Jurkat, Clone E6-1 (cell line): ENCODE measurements at places on chromosomes 4 and X.

DNA sequence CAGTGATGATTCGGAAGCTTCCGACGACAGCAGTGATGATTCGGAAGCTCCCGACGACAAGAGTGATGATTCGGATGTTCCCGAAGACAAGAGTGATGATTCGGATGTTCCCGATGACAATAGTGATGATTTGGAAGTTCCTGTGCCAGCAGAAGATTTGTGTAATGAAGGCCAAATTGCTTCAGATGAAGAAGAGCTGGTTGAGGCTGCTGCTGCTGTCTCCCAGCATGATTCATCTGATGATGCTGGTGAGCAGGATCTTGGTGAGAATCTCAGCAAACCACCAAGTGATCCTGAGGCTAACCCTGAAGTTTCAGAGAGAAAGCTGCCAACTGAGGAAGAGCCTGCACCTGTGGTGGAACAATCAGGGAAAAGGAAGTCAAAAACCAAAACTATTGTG lies 14.2 kb downstream of the CXCR3 start:
- no peak for DNase-seq

- DNase-seq, result no peak
These were observed 26.1 kb downstream of the IGSF1 start for GRCh38 chrX:131262738-131263679.

- peak; percentile 8 for DNase-seq
These were observed 686 bp downstream of the MTHFD2L start for GRCh38 chr4:74158466-74159142.

- DNase-seq, result peak; percentile 11
These were observed 38.4 kb downstream of the SAGE1 start for GRCh38 chrX:135931644-135932487.

DNA sequence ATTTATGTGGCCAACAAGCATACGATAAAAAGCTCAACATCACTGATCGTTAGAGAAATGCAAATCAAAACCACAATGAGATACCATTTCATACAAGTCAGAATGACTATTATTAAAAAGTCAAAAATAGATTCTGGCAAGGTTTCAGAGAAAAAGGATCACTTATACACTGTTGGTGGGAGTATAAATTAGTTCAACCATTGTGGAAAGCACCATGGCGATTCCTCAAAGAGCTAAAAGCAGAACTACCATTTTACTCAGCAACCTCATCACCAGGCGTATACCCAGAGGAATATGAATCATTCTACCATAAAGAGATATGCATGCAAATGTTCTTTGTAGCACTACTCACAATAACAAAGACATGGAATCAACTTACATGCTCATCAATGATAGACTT lies 478.7 kb upstream of the GALNTL6 start:
- DNase-seq, result no peak

DNA sequence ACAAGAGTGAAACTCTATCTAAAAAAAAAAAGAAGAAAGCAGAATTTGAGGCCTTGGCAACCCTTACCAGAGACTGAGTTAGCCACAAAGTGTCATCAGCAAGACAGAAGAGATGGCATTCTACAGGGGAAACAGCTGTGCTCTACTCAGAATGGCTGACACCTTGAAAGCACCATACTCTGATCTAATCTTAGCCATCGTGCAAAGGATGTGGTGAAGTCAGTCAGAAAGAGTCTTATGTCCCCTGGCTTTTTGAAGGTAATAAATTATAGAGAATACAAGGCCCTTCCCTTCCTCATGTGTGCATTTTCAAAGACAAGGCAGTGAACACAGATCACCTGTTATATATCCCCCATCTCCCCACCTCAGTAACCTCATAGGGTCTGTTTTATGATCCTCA lies 13.2 kb downstream of the CLNK start:
- DNase-seq, result peak; percentile 98

GRCh38 chrX:107721318-107721717 lies 54.3 kb downstream of the TSC22D3 start:
- DNase-seq, result no peak

DNA sequence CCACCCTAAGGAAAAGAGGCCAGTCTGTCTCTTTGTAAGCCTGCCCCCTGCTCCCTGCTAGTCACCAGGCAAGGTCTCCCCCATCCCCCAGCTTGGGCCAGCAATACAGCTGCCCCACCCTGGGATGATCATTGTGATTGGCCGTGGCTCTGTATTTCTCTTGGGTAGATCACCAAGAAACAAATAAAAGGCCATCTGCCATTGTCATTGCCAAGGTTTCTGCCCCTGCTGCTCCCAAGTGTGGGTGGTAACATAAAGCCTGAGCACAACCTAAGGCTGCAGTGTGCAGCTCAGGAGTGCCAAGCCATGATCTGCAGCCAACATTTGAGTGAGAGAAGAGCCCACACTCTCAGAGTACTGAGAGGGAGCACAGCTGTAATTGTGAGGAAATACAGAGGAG lies 241.0 kb upstream of the POF1B start:
- no peak for DNase-seq

DNA sequence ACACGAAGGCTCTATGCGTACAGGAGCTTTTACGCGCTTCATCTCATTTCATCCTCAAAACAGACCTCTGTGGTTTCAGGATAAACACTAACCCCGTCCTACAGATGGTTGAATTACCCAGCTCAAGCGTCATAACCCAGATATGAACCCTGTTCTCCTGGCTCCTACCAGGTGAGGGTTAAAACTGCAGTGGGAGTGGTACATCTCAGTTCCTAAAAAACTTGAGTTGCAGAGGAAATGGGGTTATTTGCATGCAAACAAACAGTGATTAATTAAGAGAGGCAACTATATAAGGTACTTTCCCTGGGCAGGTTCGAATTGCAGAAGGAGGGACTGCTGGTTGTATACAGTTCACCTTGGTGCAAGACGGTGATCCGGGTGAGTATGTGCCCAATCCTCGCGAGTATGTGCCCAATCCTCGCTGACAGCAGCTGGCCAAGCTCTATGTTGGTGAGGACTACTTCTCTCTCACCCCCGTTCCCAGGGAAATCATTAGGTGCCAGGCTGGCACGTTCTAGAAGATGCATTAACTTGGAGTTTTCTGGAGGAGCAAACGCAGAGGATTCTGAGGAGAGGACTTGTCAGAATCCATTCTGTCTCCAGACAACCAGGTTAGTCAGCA lies 72.6 kb downstream of the FHDC1 start:
- DNase-seq, result no peak

GRCh38 chrX:138719396-138719795 lies 7.9 kb upstream of the FGF13 start:
- no peak for DNase-seq

DNA sequence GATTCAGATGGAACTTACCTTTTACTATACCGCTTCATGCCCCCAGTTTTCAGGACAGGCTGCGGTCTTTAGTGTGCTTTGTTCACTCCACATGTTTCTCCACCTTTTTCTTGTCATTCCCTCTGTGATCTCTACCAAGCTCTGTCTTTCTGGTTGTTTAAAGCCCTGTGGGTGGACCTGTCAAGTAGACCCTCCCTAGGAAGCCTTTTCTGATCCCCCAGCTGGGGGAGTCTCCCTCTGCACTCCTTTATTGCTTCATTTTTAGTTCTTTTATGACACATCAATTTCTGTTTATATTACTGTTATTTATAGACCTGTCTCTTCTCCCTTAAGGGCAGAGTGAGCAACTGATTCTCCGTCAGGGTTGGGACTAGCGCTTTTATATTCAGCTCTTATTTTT lies 150.2 kb downstream of the C4orf33 start:
- DNase-seq, result no peak

- DNase-seq, result no peak
These were observed 48.6 kb upstream of the RASSF6 start for GRCh38 chr4:73668782-73669201.

- DNase-seq, result no peak
These were observed 55.9 kb downstream of the EIF4E start for GRCh38 chr4:98873059-98873458.

DNA sequence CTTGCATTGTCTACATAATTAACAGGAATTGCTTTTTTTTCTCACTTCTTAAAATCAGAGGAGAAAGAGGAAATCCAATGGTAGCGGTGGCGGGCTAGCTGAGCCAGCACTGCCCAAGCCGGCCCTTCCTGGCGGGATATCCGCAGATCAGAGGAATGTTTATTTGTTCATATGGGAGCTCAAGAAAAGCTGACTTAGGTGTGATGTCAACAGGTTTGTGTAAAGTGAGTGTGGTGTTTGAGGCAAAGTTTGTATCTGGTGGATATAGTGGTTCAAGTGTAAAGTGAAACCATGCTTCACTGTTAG lies 466 bp upstream of the SLC39A8 start:
- DNase-seq, result no peak

DNA sequence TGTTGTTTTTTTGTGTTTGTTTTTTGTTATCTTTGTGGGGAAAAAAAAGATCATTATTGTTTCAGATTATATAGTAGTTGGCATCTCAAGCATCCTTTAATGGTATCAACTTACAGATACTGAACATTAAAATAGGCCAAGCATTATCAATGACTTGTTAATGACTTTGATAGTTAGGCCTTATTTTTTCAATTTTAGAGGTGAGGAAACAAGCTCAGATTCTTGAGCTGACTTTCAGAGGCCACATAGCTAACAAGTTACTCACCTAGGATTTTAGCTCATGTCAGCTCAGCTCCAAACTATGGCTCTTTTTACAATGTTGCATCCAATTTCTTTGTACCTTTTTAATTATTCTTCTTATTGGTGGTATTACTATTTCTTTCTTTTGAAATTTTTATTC lies 471 bp upstream of the PLAC8 start:
- no peak for DNase-seq

GRCh38 chrX:2628751-2629315 lies 62.3 kb upstream of the CD99 start:
- DNase-seq, result peak; percentile 53

- no peak for DNase-seq
These were observed 34.1 kb downstream of the ADH5 start for GRCh38 chr4:99054428-99054994.

GRCh38 chr4:123301923-123302322 lies 94.7 kb upstream of the SPRY1 start:
- no peak for DNase-seq

- no peak for DNase-seq
These were observed 137.2 kb downstream of the RAPGEF2 start for GRCh38 chr4:159240046-159240445.

DNA sequence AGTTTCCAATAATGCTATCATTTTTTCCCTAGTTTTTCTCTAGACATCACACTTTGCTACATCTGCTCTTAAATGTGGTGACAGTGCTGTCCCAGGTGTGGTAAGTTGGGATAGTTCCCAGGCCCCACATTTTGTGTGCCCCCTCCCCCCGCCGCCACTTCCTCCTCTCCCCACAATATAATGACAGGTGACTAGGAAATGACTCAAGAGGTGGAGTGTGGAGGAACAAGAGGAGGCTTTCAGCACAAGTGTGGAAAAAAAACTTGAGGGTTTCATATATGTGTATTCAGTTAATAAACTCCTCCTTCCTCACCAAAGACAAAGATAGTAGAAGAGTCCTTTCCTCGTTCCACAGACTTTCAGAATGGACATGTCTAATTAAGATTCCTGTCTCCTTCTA lies 18.3 kb upstream of the IL21 start:
- DNase-seq, result peak; percentile 76

- DNase-seq, result no peak
These were observed 621 bp upstream of the SUV39H1 start for GRCh38 chrX:48695925-48696300.

DNA sequence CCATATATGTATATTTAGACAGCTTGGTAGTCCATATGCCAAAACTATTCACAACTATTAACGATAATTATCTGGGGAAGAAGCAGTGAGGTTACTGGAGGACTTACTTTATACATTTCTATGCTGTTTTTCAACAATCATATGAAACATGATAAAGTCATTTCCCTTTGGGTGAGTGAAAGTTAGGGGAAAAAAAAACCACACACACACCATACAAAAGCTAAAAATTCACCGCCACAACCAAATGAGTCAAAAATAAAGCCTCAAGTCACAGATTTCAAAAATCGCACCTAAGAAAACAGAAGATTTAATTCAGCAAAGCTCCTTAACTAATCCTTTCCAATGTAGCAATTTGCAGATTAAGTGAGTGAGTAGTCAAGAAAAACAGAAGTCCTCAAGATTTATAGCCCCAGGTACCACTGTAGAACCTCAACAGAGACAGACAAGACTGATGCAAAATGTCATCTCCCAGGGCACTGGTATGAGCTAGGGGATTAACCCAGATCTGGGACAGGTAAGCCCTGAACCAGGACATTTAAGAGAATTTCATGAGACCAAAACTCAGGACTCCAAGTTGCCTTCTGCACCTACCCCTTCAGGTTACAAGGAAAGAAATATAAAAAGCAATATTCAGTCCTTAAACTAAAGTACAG lies 35.1 kb downstream of the SYTL4 start:
- DNase-seq, result no peak

DNA sequence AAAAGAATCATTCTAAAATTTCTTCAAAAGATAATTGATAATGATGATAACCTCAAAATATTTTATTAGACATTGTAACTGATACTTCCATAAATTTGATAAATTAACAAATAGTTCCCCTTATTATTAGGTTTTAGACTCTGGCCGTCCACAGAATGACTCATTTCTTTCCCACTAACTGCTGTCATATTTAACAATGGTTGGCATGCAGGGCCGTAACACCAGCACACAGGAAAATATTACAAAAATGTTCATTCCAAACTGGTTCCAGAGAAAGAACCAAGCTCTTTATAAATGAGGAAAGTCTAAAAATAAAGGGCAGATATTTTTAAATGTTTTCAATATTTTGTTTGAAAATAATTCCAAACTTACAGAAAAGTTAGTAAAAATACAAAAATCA lies 28.2 kb downstream of the WDFY3 start:
- DNase-seq, result no peak

GRCh38 chrX:134172588-134173259 lies 64.3 kb upstream of the CCDC160 start:
- DNase-seq, result peak; percentile 43

- DNase-seq, result no peak
These were observed 1646.6 kb upstream of the PCDH7 start for GRCh38 chr4:29073571-29073970.

GRCh38 chr4:76022677-76023076 lies 620 bp downstream of the CXCL10 start:
- no peak for DNase-seq

- DNase-seq, result no peak
These were observed 148.3 kb downstream of the NEK1 start for GRCh38 chr4:169464080-169464479.

DNA sequence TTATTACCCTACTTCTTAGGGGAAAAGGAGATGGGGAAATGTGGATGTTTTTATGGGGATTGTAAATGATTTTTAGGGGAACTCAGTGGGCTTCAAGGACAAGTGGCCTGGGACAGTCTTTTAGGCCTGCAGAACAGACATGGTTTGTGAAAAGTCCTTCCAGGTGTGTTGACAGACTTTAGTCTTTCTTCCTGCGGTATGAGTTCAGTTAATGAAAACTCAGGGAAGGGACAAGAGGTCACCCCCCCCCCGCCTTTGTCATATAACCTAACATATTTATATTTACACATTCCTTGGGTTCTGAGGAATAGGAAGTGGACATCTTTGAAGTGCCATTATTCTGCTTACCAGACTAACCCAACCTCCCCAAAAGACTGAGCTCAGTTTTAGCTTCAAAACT lies 31.8 kb downstream of the METAP1 start:
- no peak for DNase-seq

- no peak for DNase-seq
These were observed 152.0 kb upstream of the FTHL17 start for GRCh38 chrX:31223817-31224216.
